ENCODE measurements at places on chromosomes 4 and X.

DNA sequence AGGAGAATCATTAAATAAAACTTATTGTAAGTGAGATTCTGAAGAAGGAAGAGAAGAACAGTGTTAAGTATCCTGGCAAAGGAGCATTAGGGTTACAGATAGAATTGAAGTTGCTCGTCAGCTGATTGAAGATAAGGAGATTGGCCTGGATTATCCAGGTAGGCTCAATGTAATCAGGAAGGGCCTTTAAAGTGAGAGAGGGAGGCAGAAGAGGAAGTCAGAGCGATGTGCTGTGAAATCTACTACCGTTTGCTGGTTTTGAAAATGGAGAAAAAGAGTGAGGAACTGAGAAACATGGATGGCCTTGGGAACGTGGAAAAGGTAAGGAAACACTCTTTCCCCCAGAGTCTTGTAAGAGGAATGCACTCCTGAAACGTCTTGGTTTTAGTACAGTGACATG is 245.7 kb downstream of the ANTXR2 start:
- H3K27me3 ChIP-seq = no peaks in the 10 kb centered on the region
- H3K36me3 ChIP-seq = no peaks in the 10 kb centered on the region
- H3K27ac ChIP-seq = no peak overlapping the region
- no peak for DNase-seq

GRCh38 chr4:150818661-150819060 is 196.4 kb downstream of the LRBA start:
- H3K4me3 ChIP-seq = no peak overlapping the region
- no peak overlapping the region for H3K27ac ChIP-seq
- H3K36me3 ChIP-seq = no peaks in the 10 kb centered on the region
- no peaks in the 10 kb centered on the region for H3K27me3 ChIP-seq
- DNase-seq = no peak

DNA sequence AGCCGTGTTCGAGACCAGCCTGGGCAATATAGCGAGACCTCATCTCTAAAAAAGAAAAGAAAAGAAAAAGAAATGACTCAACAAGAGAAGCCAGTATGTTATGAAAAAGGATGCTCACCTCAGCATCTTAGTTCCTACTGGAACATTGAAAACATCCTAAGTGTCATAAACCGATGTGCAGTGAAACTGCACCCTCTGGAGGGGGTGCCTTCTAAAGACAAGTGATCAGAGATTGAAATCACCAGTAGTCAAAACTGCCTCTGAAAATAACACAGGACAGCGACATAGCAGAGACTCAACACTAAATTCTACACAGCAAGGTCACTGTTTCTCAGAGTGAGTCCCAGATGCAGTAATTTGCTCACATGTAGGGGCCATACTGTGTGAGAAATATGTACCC is 28.0 kb upstream of the ATP6AP2 start:
- H3K27ac ChIP-seq = no peak overlapping the region
- H3K36me3 ChIP-seq = no peaks in the 10 kb centered on the region
- no peak overlapping the region for H3K4me3 ChIP-seq
- peaks cover 35% of the 10 kb centered on the region for H3K27me3 ChIP-seq
- no peaks in the 10 kb centered on the region for H3K4me1 ChIP-seq

- no peak overlapping the region for H3K27ac ChIP-seq
- H3K4me3 ChIP-seq = no peak overlapping the region
- no peak for DNase-seq
- no peaks in the 10 kb centered on the region for H3K36me3 ChIP-seq
- H3K4me1 ChIP-seq = no peaks in the 10 kb centered on the region
Measured at GRCh38 chr4:46979283-46979682, 14.1 kb downstream of the GABRA4 start.

- no peak for DNase-seq
- H3K4me3 ChIP-seq = no peak overlapping the region
- H3K27me3 ChIP-seq = no peaks in the 10 kb centered on the region
Measured at GRCh38 chrX:145506214-145506613, 258.9 kb downstream of the SPANXN1 start.

Data from spinal cord (tissue), 10 donors.